ENCODE measurements at places on chromosomes 7 and 10. TPM values are rescaled to one million over a fixed set of nuclear protein-coding genes. Genes with fewer than 3 reads are reported as not detected.

The RAMP3 gene
- total RNA-seq, result not detected

The CYP2E1 gene
- total RNA-seq, result 3.3 TPM

DNA sequence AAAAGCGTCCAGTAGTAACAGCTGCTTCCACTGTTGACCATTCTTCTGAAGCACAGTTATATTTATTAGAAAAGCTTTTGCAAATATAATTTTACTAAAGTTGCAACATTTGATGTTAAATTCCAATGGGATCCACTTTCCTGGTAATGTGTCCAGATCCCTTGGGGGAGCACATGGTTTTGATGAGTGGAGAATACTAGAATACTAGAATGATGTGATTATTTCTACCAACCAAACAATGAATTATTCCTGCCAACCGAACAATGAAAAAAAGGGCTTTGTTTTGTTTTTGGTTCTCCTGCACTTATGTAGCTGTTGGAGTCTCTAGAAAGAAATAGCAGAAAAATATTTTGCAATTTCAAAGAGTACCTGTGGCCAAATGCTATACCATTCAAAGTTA lies 59.1 kb downstream of the BPGM start:
- DNase-seq, result no peak

DNA sequence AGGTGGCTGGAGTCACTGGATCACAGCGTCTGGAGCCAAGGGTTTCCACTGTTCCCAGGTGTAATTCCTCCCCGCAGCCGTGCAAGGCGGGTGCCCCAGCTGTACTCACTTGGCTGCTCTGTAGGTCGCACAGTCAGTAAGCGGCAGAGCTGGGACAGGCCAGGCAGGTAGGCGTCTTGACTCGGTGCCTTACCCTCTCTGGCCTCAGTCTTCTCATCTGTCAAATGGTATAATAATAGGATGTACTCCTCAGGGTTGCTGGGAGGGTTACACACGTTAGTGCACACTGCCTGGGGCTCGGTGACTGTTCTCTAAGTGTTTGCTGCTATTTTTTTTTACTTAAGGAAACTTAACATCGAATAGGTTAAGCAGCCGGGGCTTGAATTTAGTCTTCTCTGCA lies 27.0 kb downstream of the MYL10 start:
- no peak for DNase-seq

DNA sequence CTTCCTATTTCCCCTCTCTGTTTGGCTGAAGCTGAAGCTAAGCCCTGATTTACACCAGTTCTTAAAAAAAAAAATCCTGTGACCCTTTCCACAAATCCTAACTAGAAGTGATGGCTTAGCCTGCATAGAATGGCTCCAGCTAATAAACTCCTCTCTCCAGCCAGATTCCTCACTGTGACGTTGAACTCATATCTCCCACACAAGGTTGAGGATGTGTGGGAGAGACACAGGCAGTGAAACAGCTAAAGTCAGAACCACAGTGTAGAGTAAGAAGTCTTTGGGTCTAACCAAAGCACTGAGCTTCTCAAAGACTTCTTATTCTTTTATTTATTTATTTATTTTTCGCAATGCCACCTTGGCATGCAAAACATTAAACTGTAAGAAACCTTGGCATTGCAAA lies 268.3 kb downstream of the SNX13 start:
- DNase-seq, result no peak
